ENCODE measurements at places on chromosomes 3 and 15.

- H3K27ac ChIP-seq, result no peak overlapping the region
- no peaks in the 10 kb centered on the region for H3K27me3 ChIP-seq
- no peak for DNase-seq
These were observed 35.6 kb downstream of the AGBL1 start for GRCh38 chr15:86115145-86115801.

GRCh38 chr15:48632651-48633050 is 12.9 kb downstream of the FBN1 start:
- no peak overlapping the region for H3K4me3 ChIP-seq
- no peak overlapping the region for H3K27ac ChIP-seq
- no peak for DNase-seq
- no peaks in the 10 kb centered on the region for H3K4me1 ChIP-seq

GRCh38 chr3:47421741-47422649 is 41.2 kb downstream of the PTPN23 start:
- no peaks in the 10 kb centered on the region for H3K27me3 ChIP-seq
- no peak overlapping the region for H3K4me3 ChIP-seq
- H3K27ac ChIP-seq, result 0 out of 2 replicates have a peak overlapping the region, but pooled peaks have one; percentile 15
- no peak for DNase-seq
- H3K4me1 ChIP-seq, result no peaks in the 10 kb centered on the region
- H3K36me3 ChIP-seq, result peaks cover 23% of the 10 kb centered on the region

GRCh38 chr3:172204716-172205115 is 165.3 kb downstream of the FNDC3B start:
- no peaks in the 10 kb centered on the region for H3K36me3 ChIP-seq
- no peaks in the 10 kb centered on the region for H3K27me3 ChIP-seq
- H3K4me3 ChIP-seq, result no peak overlapping the region
- H3K4me1 ChIP-seq, result peaks cover 3% of the 10 kb centered on the region
- no peak overlapping the region for H3K27ac ChIP-seq

DNA sequence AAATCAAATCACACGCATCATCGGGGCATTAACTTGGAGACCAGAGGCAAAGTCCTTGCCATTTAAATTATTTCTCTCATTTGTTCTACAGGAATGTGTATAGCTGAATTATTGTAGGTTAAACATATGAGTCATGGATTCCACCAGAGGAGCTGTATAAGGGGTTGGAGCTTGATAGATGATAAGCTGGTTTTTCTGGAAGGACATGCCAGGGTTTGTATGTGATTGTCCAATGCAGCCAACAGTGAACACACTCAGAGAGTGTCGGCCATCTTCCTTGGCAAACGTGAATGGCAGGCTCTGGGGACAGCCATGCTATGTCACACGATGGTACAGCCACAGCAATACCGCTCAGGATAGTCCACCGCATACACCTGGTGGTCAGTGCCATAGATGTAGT is 25.1 kb downstream of the SSUH2 start:
- no peaks in the 10 kb centered on the region for H3K36me3 ChIP-seq
- no peak for DNase-seq
- H3K27me3 ChIP-seq, result no peaks in the 10 kb centered on the region
- no peak overlapping the region for H3K4me3 ChIP-seq

- DNase-seq, result no peak
- H3K4me1 ChIP-seq, result no peaks in the 10 kb centered on the region
- no peak overlapping the region for H3K27ac ChIP-seq
- H3K36me3 ChIP-seq, result no peaks in the 10 kb centered on the region
- no peak overlapping the region for H3K4me3 ChIP-seq
These were observed 13.6 kb upstream of the CNBP start for GRCh38 chr3:129197321-129197720.

DNA sequence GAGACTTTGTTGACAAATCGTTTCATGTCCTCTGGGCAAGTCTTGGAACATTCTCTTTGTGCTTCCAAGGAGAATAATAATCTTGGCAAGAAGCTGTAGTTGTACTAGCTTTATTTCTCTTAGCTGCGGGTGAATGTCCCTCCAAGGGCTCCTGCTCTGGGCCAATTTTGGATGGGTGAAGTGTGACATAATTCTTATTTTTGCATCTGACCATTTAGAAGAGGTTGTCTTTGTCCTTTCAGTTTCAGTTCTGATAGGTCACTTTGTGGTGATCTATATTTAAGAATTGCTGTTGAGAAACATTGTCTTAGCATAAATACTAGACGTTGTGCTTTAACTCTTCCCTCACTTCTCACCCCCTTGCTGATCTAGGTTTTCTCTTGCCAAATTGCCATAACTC is 164.8 kb upstream of the RORA start:
- H3K27ac ChIP-seq, result no peak overlapping the region
- no peaks in the 10 kb centered on the region for H3K27me3 ChIP-seq
- DNase-seq, result no peak
- no peaks in the 10 kb centered on the region for H3K4me1 ChIP-seq
- no peaks in the 10 kb centered on the region for H3K36me3 ChIP-seq

- H3K27me3 ChIP-seq, result no peaks in the 10 kb centered on the region
- H3K27ac ChIP-seq, result no peak overlapping the region
- no peaks in the 10 kb centered on the region for H3K4me1 ChIP-seq
- no peak overlapping the region for H3K4me3 ChIP-seq
- no peaks in the 10 kb centered on the region for H3K36me3 ChIP-seq
- DNase-seq, result no peak
These were observed 49.4 kb downstream of the MYZAP start for GRCh38 chr15:57640930-57641682.

GRCh38 chr3:78023257-78023656 is 983.4 kb downstream of the ROBO2 start:
- H3K4me1 ChIP-seq, result no peaks in the 10 kb centered on the region
- H3K27me3 ChIP-seq, result no peaks in the 10 kb centered on the region
- no peak for DNase-seq

GRCh38 chr3:48057521-48057920 is 41.3 kb upstream of the MAP4 start:
- no peaks in the 10 kb centered on the region for H3K27me3 ChIP-seq
- H3K4me3 ChIP-seq, result no peak overlapping the region
- H3K4me1 ChIP-seq, result no peaks in the 10 kb centered on the region
- H3K27ac ChIP-seq, result no peak overlapping the region

- H3K36me3 ChIP-seq, result no peaks in the 10 kb centered on the region
- H3K4me3 ChIP-seq, result no peak within 1 kb of the TSS
- DNase-seq, result peak; percentile 84
- H3K27me3 ChIP-seq, result peaks cover 4% of the 10 kb centered on the region
These were observed at the start of gene CPLX3 for GRCh38 chr15:74826364-74826819. TSS of gene CPLX3 (plus strand) at chr15:74826627. CDS start at chr15:74826704, 77 bp downstream.

DNA sequence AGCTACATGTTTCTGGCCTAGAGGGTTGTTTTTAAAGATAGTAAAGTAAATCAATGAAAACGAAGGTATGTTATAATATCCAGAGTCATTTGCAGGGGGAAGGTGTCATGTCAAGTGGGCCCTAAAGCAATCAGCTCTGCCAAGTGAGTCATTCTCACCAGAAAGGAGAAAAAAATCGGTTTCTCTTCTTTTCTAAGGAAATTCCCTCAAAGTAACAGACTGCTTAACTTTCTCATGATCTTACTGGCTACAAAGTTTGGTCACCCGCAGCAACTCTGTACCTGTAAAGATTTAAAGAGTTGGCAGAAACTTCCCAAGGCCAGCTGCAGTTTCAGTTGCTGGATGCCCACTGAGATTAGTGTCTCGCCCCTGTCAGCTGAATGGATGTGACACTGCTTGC is 5.5 kb upstream of the FSIP1 start:
- no peaks in the 10 kb centered on the region for H3K27me3 ChIP-seq
- peaks cover 29% of the 10 kb centered on the region for H3K4me1 ChIP-seq
- no peaks in the 10 kb centered on the region for H3K36me3 ChIP-seq
- no peak overlapping the region for H3K4me3 ChIP-seq
- no peak for DNase-seq
- H3K27ac ChIP-seq, result no peak overlapping the region

GRCh38 chr15:84778194-84778593 is 29.8 kb downstream of the ZNF592 start:
- H3K36me3 ChIP-seq, result peaks cover 4% of the 10 kb centered on the region
- peak; percentile 57 for DNase-seq
- no peaks in the 10 kb centered on the region for H3K27me3 ChIP-seq
- 0 out of 2 replicates have a peak, but pooled peaks cover 1% of the 10 kb centered on the region for H3K4me1 ChIP-seq
- H3K27ac ChIP-seq, result no peak overlapping the region

DNA sequence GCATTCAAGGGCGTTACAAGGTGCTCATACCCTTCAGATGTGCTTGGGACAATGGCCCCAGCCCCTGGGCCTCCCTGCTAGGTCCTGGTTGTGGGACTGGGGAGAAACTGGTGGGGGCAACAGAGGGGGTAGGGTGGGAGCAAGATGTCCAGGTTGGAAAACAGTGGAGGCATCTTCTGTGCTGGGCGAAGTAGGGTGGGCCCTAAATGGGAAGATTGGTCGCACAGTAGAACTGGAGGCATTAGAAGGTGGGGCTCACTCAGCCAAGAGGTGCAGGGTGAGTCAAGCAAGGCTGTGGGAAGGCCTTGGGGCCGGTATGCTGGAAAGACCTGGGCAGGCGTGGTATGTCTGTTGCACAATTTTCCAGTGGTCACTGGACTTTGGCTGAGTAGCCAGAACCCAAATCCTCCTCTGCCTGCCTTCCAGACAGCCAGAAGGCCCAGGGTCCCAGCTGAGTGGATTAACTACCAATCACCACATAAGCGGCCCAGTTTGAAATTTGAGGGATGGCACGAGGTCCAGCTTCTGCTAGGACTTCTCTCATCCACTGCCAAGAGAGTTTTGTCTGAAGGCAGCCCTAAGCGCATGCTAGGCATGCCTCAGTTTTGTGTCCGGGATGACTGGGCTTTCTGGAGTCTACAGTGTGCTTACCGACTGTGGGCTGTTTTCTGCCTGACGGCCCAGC is 74.5 kb downstream of the LSM3 start:
- no peaks in the 10 kb centered on the region for H3K36me3 ChIP-seq
- H3K4me3 ChIP-seq, result no peak overlapping the region
- DNase-seq, result no peak
- H3K4me1 ChIP-seq, result no peaks in the 10 kb centered on the region

DNA sequence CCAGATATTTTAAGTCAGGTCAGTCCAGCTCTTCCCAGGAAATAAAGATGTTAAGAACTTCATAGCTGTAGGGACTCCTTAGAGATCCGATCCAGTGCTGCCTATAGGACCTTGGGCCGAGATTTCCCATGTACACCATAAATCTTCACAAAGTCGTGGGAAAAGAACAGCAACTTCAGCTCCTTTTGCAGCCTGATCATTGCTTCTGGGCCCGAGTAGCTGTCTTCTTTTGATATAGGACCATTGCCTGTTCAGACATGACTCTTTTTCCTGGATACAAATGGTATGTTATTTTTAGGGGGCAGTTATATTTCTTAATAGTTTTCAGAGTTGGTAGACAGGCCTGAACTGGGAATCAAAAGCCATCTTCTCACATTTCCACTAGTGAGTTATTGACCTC is 20.5 kb downstream of the IL1RAP start:
- no peak for DNase-seq
- no peak overlapping the region for H3K27ac ChIP-seq
- H3K27me3 ChIP-seq, result peaks cover 6% of the 10 kb centered on the region

GRCh38 chr15:48283396-48284145 is 47.7 kb upstream of the DUT start:
- DNase-seq, result no peak
- H3K4me3 ChIP-seq, result no peak overlapping the region
- peaks cover 3% of the 10 kb centered on the region for H3K4me1 ChIP-seq
- no peaks in the 10 kb centered on the region for H3K27me3 ChIP-seq

DNA sequence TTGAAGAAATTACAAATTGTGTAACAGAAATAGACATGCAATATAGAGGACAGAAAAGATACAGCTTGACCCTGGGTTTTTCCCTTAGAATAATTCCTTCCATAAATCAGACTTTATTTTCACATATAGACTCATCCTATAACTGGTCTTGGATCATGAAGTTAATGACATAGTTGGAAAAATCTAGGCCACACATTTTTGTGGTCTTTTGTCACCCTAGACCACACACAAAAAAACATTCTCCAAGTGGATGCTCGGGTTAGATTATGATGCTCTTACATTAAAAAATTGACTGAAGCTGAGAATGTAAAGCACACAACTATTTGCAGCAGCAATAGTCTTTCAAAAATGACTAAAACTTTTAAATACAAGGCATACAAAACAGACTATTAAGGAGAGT is 7.5 kb upstream of the PLA2G4D start:
- no peaks in the 10 kb centered on the region for H3K4me1 ChIP-seq
- no peaks in the 10 kb centered on the region for H3K36me3 ChIP-seq
- no peak overlapping the region for H3K27ac ChIP-seq
- H3K27me3 ChIP-seq, result no peaks in the 10 kb centered on the region
- H3K4me3 ChIP-seq, result no peak overlapping the region

All from H1 (cell line).